ENCODE measurements at places on chromosomes 12 and 14.
A peak's percentile ranks its signal among the peaks of the same experiment; 100 is the strongest.

GRCh38 chr12:5083955-5084849 lies 40.5 kb downstream of the KCNA5 start:
- DNase-seq = peak; percentile 63

DNA sequence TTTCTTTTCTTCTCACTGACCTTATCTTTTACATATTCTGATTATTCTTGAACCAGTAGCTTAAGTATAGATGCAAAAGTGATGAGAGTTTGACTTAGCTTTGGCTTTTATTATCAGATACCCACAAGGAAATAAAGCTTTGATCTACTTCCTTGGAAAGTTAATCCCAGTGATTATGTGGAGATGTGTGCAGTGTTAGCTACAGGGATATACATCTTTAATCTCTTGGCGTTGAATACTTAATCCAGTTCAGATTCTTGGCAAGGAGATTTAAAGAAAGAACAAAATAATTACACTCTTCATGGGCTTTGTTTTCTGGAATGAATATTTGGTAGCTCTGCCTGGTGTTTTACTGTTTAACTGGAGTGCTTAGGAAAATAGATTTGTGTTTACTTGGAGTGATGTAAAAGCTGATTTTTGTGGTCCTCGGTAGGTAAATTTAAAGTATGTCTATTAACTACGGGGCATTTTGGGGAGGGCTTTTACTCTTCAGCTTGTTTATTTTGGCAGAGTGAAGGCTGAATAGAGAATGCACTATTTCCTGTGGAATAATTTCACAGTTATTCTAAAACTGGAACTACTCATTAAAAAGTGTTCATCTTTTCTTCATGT lies 150.1 kb upstream of the LRIG3 start:
- DNase-seq = no peak

DNA sequence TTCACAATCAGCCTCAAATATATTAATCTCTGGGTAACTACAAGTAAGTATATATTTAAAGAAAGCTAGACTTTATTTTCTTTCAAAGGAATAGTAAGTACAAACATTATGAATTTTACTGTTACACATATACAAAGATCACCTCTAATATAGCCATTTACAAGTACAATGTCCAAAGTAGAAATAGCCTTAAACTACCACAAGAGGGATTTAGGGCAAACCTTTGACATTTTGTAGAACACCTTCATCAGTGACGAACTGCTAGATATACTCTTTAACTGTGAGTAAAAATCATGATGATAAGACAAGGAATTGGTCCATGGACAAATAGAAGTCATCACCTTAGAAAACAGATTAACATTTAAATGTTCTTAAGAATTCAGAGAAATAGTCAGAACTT lies 69.8 kb downstream of the CNTN1 start:
- peak; percentile 32 for DNase-seq

DNA sequence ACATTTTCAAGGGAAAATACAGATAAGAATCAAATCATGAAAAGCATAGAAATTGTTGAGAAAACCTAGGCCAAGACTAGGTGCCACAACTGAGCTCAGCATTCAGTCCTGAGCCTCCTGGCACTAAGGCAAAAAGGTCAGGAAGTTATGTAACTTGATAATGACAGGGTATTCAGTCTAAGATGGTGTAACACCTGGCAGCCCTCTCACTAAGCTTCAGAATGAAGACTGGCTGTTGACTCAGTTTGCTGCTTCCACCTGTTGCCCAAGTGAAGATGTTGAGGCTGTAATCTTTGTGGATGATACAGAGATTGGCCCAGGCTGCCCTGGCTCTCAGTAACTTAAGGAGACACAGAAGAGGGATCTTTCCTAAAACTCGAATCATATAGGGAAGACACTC lies 19.6 kb downstream of the PROX2 start:
- DNase-seq = no peak

DNA sequence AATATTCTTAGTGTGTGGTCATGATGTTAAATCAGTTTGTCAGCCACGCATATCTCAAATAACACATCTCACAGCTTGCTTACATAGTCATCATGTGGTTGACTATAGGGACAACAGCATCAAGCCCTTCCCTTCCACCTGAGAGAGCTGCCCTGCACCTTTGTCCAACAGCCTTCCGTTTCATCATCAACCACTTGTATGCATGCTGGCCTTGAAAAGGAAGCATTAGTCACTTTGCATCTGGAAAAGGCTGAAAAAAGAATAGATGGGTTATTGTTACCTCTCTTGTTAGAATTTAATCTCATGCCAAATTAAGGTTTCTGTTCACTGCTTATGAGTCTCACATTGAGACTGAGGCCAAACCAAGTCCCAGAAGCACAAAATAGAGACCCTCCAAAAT lies 1586.5 kb upstream of the SEL1L start:
- DNase-seq = no peak

- peak; percentile 55 for DNase-seq
Observed at GRCh38 chr14:104600141-104600643, 4.4 kb downstream of the TMEM179 start.

- DNase-seq = no peak
Observed at GRCh38 chr12:62709311-62709710, 225.6 kb downstream of the PPM1H start.

GRCh38 chr12:92554158-92555073 lies 148.4 kb upstream of the PLEKHG7 start:
- no peak for DNase-seq

DNA sequence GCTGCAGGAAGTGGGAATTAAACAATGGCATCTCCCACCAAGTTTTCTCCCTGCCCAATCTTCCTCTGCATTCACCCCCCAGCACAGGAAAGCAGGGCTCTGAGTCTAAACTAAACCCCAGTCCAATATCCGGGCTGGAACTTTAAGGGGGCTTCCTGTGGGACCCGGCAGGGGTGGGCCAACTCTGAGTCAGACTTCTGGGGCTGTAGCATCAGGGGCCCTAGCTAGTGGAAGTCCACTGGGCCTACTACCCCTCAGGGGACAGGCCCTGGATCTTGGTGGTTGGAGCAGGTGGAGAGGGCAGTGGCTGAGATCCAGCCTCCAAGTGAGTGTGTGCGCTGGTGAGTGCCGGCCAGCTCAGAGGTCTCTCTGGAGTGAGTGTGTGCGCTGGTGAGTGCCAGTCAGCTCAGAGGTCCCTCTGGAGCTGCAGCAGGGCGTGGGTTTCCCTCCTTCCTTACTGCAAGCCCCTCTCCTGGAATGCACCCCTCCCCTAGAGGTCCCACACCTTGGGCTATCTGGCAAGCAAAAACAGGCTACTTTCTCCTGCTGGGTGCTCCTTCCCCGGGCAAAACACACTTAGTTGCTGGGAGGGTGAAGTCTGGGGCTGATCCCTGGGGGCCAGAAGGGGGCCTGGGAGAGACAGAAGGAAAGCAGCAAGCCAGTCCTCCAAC lies 5.6 kb upstream of the LHX5 start:
- no peak for DNase-seq

DNA sequence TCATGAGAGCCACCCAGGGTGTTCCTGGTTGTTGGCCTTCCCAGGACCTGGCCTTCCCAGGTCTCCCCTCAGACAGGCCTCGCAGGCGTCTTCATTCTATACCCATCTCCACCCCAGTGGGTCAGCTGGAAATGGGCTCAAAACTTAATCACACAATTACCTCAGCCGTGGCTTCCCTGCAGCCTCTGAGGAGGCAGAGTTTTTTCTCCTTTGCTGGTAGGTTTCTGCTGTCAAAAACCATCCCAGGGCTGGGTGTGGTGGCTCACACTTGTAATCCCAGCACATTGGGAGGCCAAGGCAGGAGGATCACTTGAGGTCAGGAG lies 13.2 kb downstream of the NFKBIA start:
- no peak for DNase-seq

GRCh38 chr12:87820524-87821202 lies 208.5 kb downstream of the C12orf50 start:
- no peak for DNase-seq

GRCh38 chr12:119177056-119177325 lies 1.7 kb upstream of the HSPB8 start:
- DNase-seq = no peak

- DNase-seq = peak; percentile 62
Observed at GRCh38 chr12:15268927-15269552, 47.8 kb upstream of the RERG start.

DNA sequence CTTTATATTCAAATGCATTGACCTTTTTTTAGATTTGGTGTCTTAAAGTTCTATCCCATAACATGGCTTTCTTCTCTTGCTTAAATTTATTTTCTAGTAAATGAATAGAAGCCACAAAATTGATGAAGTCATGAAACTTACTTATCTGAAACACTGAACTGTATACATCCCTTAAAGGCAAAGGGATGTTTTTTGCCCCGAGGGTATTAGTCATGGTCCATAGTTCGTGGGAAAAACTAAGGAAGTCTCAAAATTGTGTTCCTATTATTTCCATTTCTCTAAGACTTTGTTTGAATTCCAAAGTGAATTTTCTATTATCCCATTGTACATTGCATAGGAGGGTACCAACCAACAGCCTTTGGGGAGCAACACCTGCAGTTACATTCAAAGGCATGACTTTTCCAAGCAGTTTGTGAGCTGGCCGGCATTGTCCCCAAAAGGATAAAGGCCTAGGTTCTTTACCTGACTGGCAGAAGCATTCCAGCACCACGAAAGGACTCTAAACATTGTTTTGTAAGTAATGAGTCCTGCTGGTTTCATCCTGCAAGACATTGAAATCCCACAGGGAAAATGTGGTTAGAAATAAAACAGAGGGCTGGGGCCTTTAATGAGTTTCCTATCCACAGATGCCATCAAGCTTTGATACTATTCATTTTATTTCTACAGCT lies 473.5 kb downstream of the PRKD1 start:
- no peak for DNase-seq

DNA sequence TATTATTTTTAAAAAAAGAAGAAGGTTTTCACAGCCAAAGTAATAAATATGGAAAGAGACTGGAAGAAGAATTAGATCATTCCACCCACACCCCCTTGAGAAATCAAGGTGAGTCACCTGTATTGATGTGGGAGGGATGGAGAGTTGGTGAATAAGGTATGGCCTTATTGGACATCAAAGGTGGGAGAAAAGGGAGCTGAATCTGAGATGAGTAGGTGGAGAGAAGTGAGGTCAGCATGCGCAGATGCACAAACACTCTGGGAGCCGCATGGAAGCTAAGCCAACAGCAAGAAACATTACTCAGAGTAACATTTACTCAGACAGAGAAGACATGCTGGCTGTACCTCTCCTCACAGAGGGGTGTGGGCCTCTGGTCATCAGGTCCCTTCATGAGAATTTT lies 113.1 kb upstream of the FOXG1 start:
- peak; percentile 44 for DNase-seq

DNA sequence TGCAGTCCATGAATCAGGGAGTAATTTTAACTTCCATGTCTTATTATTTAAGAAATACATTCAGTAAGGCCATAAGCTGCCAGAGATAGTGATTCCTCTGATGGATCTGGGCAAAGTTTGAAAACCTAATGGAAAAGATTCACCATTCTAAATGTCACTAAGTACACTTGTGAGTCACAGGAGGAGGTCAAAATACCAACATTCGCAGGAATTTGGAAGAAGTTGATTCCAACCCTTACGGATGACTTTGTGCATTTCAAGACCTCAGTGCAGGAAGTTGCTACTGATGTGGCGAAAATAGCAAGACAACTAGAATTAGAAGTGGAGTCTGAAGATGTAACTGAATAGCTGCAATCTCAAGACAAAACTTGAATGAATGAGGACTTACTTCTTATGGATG lies 69.8 kb downstream of the OSBPL8 start:
- DNase-seq = peak; percentile 38

DNA sequence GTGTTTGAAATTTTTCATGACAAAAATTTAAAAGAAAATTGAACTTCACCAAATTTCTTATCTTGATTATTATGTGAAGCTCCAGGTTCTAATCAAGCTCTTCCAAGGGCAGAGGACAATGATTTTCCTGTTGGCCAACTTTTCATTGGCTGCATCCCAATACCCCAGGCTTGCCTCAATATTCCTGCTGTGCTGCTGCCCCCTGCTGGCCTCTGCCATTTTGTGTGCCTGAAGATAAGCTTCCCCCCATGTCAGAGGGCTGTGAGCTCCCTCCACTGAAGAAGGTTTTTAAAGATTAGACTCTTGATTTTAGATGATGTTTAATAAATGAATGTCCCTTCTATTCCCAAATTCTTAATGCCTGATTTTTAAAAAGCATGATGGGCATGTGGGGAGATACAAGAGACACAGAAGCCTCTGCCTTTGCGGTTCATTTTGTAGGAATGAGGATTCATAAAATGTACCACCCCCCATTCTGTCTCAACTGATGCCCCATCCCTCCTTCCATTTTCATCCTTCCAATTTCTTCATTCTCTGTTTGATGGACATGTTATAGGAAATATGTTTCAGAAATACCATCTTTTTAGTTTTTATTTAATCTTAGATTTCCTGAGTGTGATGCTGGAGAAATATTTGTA lies 76.7 kb upstream of the RGS6 start:
- peak; percentile 46 for DNase-seq

DNA sequence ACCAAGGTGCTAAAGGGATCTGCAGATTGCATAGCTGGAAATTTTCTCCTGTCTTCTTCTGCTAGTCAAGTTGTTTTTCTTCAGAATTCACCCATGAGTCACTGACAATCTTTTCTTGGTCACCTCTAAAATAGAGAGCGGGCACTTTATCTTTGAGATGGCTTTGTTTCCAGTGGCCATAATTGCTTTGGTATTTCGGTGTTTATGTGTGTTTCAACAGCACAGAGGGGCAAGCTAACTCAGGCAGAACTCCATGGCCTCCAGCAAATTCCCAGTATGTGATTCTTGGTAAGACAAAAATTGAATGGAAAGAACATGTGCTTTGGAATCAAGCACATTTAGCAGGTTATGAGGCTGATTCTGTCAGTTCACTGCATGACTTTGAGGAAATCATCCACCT lies 656.8 kb downstream of the VRK1 start:
- DNase-seq = no peak

- DNase-seq = no peak
Observed at GRCh38 chr14:80446356-80446755, 235.1 kb upstream of the DIO2 start.

DNA sequence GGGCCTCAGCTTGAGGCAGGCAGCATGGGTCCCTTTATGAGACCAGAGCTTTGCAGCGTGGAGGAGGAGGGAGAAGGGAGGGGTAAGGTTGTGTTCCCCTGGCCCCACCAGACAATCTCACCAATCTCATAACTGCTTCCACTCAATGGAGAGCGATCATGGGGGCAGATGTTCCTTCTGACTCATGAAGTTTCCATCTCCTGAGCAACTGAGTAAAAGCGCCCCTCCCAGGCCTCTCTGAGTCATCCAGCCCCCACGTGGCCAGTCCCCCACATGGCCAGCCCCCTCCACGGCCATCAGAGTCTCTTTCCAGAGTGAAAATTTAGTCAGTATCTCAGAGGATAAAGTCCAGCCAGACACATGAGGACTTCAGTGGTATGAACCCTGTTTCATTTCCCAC lies 39.2 kb upstream of the PLXNC1 start:
- DNase-seq = no peak

GRCh38 chr14:105208738-105209075 lies 27.6 kb upstream of the NUDT14 start:
- DNase-seq = no peak

GRCh38 chr12:104741497-104742367 lies 216.4 kb downstream of the SLC41A2 start:
- no peak for DNase-seq

DNA sequence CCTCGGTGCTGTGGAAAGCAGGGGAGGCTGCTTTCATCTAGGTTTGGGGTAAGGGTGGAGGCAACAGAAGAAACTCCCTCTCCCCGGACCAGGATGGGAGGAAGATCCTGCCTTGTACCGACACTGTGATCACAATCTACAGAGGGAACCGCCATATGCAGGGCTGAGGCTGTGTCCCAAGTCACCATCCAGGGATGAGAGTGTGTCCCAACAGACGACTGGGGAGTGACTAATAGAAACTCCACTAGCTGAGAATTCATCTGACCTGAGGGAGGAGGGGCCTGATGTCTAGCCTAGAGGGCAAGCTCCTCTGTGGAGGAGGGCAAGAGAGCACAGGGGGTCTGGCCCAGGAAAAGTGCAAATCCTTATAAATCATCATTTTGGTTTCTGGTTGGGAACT lies 172.4 kb downstream of the CALM1 start:
- DNase-seq = no peak

Data from A549 (cell line).